ENCODE measurements at places on chromosomes 5 and 9. TPM values are rescaled to one million over a fixed set of nuclear protein-coding genes. Genes with fewer than 3 reads are reported as not detected.

LRRC19 gene
- polyA plus RNA-seq: 0.26 TPM

DNA sequence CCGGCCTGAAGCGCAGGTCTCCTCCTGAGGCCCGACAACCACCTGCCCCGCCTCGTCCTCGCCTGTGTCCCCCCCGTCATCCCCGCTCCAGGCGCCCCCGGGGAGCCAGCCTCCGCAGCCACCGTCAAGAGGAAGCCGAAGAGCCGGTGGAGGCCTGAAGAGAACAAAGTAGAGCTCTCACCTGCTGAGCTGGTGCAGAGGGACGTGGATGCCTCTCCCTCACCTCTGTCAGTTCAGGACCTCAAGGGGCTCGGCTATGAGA lies 169.9 kb downstream of the HINT1 start:
- no peak for DNase-seq

DNA sequence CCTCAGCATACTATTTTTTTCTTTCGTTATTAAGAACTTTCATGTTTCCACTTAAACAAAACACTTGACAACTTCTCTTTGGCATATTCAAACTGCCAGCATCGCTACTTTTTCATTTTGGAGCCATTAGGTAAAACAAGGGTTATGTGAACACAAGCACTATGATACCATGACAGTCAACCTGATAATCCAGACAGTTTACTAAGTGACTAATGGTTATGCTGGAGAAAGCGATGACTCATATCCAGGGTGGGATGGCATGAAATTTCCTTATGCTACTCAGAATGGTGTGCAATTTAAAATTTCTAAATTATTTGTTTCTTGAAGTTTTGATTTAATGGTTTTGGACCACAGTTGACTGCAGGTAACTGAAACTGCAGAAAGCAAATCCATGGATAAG lies 29.9 kb upstream of the PRSS3 start:
- no peak for DNase-seq

- peak; percentile 80 for DNase-seq
Observed at GRCh38 chr9:106862821-106863720, at the start of gene ZNF462. ZNF462 (plus strand) TSS chr9:106863166; CDS start chr9:106923384, 60,218 bp downstream.

PRR16 gene
- 12.4 TPM for polyA plus RNA-seq

GTF2H2C gene
- 61.3 TPM for polyA plus RNA-seq

DNA sequence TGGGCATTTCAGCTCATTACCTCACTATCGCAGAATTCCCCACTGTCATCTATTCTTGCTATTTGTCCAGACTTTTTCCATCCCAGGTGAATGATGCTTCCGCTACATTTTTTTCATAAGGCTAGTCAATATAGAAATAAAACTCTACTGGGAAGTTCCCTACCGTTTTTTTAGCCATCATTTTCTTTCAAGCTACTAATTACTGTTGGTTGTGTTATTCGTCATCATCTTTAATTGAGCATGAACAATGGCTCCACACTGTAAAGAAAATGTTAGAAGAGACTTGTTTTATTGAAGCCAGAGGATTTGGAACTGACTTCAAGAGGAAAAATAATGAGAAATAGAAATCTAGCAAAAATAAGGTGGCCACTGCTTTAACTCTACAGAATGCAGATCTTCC lies 265.0 kb downstream of the ZNF608 start:
- DNase-seq: no peak

QRFP gene
- polyA plus RNA-seq: 0.38 TPM

SPINK4 gene
- not detected for polyA plus RNA-seq

DNA sequence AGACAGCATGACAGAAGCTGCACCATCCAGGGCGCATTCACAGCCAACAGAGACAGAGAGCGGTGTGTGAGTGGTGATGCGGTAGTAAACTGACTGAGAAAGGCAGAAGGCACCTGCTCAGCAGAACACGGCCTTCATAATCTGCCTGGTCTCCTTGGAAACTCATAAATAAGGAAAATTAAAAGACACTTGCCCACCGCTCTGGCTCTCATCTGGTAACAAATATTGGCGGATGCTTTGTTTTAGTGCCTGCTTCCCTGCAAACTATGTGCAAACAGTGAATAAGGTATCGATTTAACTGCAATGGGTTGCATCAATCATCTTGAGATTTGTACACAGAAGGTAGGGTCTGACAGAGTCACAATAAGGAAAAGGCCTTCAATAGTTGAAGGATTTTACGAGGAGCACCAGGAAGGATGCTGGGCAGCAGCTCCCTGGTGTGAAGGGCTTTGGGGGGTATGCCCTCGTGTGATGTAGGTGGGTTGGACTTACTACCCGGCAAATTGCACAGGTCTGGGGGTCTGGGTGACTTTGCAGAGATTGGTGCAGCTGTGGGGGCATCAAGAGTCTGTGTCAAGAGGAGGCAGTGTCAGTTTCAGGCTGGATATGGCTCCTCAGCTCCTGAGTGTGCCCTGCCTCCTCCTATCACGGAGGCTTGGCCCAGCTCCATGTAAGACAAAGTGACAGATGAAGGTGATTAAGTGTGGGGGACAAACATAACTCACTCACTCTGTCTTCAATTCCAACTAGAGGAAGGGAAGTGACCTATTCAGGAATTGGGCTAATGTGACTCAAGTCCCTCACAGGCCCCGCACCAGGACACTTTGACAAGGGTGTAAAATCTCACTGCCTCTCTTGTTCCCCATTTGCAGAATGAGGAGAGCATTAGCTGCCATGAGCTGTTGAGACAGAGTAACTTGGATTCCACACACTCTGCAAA lies 166.7 kb downstream of the ICE1 start:
- DNase-seq: no peak

DNA sequence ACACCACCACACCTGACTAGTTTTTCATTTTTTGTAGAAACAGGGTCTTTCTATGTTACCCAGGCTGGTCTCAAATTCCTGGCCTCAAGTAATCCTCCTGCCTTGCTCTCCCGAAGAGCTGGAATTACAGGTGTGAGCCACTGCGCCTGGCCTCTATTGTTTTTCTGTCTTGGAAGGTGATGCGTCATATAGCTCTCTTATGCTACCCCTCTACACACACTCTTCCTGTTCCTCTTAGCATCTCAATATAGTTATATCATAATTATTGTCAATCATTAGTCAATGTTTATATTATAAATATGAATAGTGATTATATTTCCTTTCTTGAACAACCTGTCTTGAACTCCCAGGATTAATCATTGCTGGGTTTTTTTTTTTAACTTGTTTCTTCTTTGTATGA lies 7.3 kb downstream of the PKD2L2 start:
- no peak for DNase-seq

KIF24 gene
- 4.2 TPM for polyA plus RNA-seq

DNA sequence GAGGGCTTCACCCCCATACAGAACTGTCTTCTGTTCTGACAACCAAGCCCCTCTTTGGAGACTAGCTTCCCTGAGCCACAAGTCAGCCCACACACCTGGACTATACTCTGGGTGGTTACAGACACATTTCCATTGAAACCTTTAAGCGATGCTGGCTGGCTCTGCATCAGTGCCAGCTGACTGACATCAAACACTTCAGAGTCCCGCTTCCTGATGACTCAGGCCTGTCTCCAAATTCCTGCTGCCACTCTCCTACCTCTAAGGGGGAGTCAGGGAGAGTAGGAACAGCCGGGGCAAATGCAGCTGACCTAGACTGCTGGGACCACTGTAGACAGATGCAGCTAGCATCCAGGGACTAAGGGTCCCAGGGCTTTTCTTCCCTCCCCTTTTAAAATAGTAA lies 59.4 kb downstream of the SIL1 start:
- DNase-seq: no peak

GRCh38 chr5:137220523-137220927 lies 278.6 kb downstream of the SPOCK1 start:
- DNase-seq: no peak

MCCC2 gene
- polyA plus RNA-seq: 47.9 TPM

ATP10B gene
- 0.19 TPM for polyA plus RNA-seq

- no peak for DNase-seq
Observed at GRCh38 chr5:94661086-94661485, 42.6 kb downstream of the SLF1 start.

DNA sequence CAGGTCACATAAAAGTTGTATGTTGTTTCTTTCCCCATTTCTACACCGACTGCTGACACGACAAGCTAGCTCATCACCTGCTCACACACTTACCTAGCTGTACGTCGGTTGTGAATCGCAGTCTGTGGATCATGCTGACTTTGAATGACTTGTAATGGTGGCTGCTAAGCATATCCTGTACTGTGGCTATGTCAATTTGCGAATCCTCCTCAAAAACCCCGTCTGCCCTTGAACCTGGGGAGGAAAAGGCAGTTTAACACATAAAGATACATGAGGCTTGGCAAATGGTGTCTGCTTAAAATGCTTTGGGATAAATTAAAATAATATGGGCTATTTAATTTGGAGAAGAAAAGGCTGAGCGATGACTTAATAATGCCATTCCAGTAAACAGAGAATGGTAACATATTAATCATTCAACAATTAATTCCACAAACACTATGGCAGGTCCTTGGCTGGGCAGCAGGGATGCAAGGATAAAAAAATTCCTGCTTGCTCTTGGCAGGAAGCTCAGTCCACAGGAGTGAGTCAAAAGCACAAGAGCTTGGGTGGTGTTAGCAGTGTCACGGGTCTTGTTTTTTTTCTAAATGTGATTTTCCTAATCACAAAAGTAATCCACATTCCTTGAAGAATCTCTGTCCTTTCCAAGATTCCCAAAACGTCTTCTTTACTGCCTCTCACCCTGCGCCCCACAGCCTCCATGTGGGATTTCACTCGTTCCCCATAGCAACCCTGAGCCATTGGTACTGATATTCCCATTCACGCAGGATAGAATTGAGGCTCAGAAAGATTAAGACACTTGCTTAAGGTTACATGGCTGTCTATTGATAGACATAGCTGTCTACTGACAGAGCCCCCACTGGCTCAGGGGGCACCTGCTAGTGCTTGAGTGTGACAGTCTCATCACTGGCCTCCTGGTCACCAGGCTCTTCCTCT lies 222.4 kb downstream of the MAPKAP1 start:
- DNase-seq: no peak

- DNase-seq: no peak
Observed at GRCh38 chr9:132575811-132576210, 6.6 kb upstream of the BARHL1 start.

DNA sequence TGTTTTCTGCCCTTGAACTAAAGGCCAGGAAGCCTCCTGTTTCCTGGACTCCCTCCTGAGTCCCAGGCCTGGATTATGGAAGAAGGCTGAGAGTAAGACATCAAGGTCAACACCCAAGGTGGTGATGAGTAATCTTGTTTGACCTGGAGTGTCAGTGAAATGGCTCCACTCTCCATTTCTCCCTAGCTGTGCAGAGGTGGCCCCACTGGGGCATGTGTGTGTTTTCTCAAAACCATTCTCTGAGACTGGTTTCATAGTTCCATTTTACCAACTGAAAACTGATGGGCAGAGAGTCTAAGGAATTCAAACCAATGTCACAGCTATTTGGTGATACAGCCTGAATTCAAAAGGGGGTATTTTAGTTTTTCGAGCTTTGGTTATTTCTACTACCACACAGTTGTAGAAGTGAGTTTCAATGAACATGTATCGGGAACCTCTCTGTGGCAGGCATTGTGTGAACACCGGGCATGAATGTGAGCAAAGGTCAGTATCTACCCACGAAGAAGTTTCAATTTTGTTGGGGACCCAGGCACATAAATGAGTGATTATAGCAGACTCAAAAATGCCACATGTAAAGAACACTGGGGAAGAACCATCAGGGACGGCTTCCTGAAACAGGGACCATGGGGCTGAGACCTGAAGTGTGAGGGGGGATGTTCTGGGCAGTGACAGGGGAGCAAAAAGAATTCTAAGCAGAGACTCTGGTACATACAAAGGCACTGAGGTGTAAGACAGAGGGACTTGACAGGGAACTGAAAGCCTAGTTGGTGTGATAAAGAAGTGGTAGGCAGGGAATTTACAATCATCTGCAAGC lies 269.6 kb upstream of the KLF4 start:
- no peak for DNase-seq

DNA sequence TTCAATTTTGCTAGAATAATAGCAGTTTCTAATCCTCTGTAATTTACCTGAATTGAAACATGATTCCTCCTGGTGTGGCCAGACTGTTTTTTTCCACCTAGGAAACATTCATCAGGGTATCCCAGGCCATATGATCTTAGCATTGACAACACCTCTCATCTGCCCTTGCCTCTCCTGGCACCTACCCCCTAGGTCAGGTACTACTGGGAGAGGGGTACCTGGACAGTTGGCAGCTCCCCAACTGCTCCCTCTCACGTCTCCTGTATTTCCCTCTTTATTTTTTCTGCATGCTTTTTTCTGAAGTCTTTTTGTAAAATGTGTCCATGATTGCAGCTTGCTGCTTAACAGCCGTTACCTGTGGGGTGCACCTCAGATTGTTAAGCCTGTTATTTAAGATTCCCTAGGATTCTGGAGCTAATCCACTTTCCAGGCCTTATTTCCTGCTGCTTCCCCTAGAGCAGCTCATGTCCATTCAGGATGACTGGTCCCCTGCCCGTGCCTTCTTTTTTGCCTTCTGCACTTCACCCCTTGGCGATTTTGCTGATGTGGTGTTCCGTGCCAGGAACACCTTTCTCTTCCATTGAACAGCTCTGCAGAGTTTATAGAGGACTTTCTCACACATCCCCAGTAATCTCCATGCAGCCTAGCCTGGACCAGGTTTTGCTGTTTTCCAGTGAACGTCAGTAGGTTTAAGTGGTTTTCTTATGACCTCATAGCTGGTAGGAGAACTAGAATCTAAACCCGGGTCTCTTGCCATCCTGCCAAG lies 33.6 kb downstream of the SNX30 start:
- DNase-seq: no peak

RMRP gene
- polyA plus RNA-seq: not detected

DNA sequence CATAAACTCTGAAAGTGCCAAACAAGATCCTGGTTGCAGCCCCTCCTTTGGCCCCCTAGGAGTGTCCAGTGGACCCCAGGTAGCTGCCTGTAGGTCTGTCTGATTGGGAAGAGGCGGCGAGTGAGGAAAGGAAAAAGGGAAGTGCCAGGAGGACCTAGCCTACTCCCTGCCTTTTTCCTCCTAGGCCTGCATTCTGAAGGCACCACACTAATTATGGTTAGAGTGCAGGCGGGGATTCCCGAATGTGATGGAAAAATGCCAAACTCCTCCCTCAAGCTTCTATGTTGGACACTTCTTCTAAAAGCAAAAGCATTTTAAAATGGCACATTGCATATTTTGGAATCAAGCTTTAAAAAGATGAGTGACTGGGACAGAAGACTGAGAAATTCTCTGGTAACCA lies 83.2 kb upstream of the SMIM15 start:
- no peak for DNase-seq

- no peak for DNase-seq
Observed at GRCh38 chr5:20323323-20323722, 335.3 kb upstream of the CDH18 start.

DNA sequence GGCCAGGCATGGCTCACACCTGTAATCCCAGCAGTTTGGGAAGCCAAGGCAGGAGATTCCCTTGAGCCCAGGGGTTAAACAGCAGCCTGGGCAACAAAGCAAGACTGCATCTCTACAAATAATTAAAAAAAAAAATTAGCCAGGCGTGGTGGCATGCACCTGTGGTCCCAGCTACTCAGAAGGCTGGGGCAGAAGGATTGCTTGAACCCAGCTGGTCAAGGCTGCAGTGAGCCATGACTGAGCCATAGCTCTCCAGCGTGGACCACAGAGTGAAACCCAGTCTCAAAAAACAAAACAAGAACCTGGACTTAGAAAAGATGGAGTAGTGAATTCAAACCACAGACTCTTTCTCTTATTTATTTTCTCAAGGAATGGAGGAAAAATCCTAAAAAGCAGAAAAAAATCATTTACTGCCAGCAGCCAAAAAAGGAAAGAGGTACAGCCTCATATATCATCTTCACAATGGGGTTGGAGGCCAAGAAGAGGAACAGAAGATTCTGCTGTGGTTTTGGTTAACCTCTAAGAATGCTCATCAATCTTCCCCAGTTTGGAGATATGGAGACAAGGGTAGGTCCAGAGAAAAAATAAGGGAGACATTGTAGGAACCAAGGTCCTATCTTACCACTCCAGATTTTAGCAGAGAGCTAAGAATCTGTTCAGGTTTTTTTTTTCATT lies 40.0 kb upstream of the MYO10 start:
- no peak for DNase-seq

CBY3 gene
- polyA plus RNA-seq: 0.28 TPM

Data from right lung (tissue), 10 donors.